ENCODE measurements at places on chromosomes 6 and 20. TPM values are rescaled to one million over a fixed set of nuclear protein-coding genes. Genes with fewer than 3 reads are reported as not detected.

Gene NOL7
- total RNA-seq, result 82.0 TPM

DNA sequence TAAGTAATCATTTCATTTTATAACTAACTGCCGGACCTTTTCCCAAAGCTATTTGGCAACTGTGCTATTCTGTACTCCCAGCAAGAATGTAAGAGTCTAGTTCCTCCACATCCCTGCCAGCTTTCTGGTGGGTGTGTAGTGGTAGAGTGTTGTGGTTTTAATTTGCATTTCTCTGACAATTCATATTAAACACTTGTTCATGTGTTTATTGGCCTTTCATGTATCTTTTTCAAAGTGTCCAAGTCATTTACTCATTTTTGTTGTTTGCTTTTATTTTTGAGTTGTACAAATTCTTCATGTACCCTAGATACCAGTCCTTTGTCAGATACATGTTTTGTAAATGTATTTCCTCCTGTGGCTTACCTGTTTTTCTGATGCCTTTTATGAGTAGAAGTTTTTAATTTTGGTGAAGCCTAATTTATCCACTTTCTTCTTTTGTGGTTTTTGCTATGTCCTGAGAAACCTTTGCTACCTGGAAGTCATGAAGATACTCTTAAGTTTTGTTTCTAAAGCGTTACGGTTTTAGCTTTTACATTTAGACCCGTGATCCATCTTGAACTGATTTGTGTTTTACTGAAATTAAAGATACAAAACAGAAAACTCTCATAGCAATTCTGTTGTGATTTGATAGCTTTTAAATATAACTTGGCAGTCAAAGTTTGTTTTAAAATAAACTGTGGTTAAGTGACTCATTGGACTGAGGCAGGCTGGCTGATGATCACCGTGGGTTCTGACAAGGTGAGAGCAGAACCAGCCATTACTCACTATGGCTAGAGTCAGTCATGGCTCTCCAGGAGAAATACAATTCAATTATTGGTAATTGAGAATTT is 8.0 kb downstream of the MYLIP start:
- peaks cover 73% of the 10 kb centered on the region for H3K4me1 ChIP-seq
- no peak overlapping the region for H3K4me3 ChIP-seq
- peaks cover 5% of the 10 kb centered on the region for H3K36me3 ChIP-seq

GRCh38 chr20:18832546-18833200 is 19.1 kb downstream of the SCP2D1 start:
- no peak overlapping the region for H3K4me3 ChIP-seq
- no peaks in the 10 kb centered on the region for H3K27me3 ChIP-seq
- H3K36me3 ChIP-seq, result no peaks in the 10 kb centered on the region
- no peak overlapping the region for H3K27ac ChIP-seq
- no peaks in the 10 kb centered on the region for H3K4me1 ChIP-seq

DNA sequence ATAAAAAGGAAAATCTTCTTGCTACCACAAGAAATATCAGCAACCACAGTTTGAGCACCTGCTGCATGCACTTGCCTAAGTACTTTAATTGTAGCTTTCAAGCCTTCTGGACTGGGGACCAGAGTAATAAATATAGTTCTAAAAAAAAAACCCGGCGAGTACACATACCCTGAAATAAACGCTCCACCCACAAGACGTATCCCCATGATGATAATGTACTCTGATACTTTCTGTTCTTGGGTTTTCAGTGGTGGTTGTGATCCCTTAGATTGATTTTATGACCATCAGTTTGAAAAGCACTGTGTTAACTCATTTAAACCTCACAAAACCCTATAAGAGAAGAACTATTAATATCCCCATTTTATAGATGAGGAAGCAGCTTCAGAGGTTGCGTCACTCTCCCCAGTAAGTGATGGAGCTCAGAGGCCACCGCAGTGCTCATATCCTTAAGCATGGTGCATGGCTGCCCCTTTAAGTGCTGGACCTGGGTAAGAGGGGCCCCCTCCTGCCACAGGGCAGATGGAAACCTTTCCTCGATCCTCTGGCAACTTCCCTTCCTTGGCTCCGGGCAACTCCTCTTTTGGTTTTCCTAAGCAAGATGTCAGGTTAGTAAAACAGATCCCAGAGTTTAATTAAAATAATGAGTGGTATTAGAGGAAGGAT is 67.3 kb downstream of the KCNB1 start:
- H3K36me3 ChIP-seq, result no peaks in the 10 kb centered on the region
- no peaks in the 10 kb centered on the region for H3K4me1 ChIP-seq
- DNase-seq, result no peak
- H3K27me3 ChIP-seq, result no peaks in the 10 kb centered on the region
- no peak overlapping the region for H3K27ac ChIP-seq

DNA sequence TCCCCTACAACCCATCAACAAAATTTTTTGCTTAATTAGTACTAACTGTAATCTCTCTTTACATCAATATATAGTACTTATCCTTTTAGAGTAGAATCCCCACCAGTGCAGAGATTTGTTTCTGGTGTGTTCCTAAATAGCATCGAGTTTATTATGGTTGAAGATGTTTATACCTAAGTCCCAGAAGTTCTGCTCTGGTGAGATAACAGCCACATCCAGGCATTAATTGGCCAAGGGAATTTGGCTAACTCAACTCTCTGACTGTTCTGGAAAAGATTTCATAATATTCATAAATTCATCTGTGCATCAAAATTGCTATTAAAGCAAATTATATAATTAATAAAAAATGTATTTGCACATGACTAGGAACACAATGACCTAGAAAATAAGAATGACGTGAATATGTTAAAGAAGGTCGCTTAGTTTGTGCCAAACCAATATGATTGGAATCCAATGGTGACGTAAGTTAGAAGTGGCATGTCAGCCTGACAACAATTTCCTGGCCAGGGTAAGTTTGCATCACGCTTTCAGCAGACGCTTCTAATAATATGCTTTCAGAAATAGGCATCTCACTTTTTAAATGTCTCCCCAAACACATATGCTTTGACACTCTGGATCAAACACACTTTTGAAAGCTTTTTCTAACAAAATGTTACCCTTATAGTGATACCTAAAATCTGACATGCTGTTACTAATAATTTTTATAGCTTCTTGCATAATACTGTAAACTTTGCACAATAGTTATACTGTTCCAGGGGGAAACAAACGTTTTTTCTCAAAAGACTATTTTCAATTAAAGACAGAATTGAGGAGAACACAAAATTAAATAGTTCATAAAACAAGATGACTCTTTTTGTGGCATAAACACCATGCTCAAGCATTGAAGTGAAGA is 236.7 kb downstream of the TENT5A start:
- no peak for DNase-seq
- no peak overlapping the region for H3K27ac ChIP-seq
- no peaks in the 10 kb centered on the region for H3K27me3 ChIP-seq

GRCh38 chr20:9015984-9016324 is 52.9 kb upstream of the PLCB4 start:
- no peaks in the 10 kb centered on the region for H3K36me3 ChIP-seq
- H3K4me1 ChIP-seq, result no peaks in the 10 kb centered on the region
- no peak for DNase-seq
- H3K4me3 ChIP-seq, result no peak overlapping the region
- H3K27ac ChIP-seq, result no peak overlapping the region

DNA sequence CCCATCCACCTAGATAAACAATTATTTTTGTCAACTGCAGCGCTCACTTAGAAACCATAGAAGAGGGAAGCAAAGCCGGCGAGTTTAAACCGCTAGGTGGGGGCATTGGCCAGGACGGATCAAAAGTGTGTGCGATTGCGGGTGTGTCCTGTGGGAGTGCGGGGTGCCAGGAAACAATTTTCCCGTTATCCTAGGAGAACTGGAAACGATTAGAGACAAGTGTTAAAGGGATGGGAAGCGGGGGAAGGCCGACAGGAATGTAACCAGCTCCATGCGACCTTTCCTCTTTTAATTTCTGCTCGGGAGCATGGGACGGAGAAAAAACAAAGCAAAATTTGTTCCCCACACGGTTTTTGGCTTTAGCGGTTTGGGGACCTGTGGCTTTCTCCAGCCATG is 2.8 kb upstream of the HTR1B start:
- H3K27me3 ChIP-seq, result peaks cover 37% of the 10 kb centered on the region
- DNase-seq, result peak; percentile 47
- H3K4me3 ChIP-seq, result peak overlapping the region; percentile 52
- H3K27ac ChIP-seq, result peak overlapping the region; percentile 7
- no peaks in the 10 kb centered on the region for H3K36me3 ChIP-seq

DNA sequence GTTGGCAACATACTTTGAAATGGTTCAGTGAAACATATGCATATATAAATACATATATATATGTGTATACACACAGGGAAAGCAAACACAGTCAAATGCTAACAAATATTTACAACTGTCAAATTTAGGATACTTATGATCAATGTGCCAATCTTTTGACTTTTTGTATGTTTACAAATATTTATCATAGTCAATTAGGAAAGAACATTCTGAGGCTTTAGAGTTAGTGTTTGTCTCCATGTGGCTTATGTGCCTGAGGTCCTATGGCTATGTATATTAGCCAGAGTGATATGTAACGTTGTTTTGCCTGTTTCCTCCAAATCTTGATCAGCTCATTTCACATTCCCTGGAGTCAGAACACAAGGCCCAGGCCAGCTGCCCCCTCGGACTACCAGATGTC is 126.5 kb upstream of the MAN1A1 start:
- no peaks in the 10 kb centered on the region for H3K27me3 ChIP-seq
- no peaks in the 10 kb centered on the region for H3K4me1 ChIP-seq

DNA sequence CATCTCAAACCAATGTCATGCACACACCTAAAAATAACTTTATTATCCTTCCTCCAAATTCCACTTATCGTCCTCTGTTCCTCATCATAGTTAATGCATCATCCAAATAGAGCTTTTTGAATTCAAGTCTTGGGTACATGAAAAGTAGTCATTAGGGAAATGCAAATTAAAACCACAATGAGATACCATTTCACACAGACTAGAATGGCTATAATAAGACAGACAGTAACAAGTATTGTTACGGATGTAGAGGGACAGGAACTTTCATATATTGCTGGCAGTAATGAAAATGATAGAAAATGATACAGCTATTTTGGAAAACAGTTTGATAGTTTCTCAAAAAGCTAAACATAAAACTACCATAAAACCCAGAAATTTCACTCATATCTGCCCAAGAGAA is 59.1 kb downstream of the FHL5 start:
- no peak overlapping the region for H3K4me3 ChIP-seq
- DNase-seq, result no peak
- no peaks in the 10 kb centered on the region for H3K36me3 ChIP-seq
- H3K4me1 ChIP-seq, result no peaks in the 10 kb centered on the region
- no peak overlapping the region for H3K27ac ChIP-seq

GRCh38 chr20:36549942-36550789 is 8.8 kb downstream of the MYL9 start:
- peaks cover 41% of the 10 kb centered on the region for H3K36me3 ChIP-seq
- no peak overlapping the region for H3K4me3 ChIP-seq
- no peaks in the 10 kb centered on the region for H3K27me3 ChIP-seq

- no peak for DNase-seq
- H3K36me3 ChIP-seq, result no peaks in the 10 kb centered on the region
- H3K27ac ChIP-seq, result no peak overlapping the region
- no peak overlapping the region for H3K4me3 ChIP-seq
Observed at GRCh38 chr6:155154158-155154830, 109.5 kb upstream of the CLDN20 start.

DNA sequence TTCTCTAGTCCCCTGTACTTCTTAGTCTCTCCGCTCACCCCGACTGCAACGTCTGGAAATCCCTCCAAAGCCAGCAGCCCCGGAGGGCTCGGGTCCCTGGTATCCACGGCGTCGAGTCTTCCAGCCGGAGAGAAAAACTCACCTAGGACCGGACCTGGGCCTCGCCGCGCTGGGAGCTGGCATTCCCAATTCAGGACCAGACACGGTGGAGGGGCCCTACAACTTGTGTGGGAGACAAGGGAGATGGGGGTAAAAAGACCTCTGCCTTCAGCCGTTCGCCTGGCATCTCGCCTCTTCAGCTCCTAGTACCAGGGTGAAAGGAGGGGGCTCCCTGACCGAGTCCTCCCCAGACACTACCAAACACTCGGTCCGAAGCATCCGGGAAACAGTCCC is 64.3 kb downstream of the GPX5 start:
- DNase-seq, result no peak
- H3K4me3 ChIP-seq, result no peak overlapping the region
- peaks cover 5% of the 10 kb centered on the region for H3K27me3 ChIP-seq
- no peak overlapping the region for H3K27ac ChIP-seq

DNA sequence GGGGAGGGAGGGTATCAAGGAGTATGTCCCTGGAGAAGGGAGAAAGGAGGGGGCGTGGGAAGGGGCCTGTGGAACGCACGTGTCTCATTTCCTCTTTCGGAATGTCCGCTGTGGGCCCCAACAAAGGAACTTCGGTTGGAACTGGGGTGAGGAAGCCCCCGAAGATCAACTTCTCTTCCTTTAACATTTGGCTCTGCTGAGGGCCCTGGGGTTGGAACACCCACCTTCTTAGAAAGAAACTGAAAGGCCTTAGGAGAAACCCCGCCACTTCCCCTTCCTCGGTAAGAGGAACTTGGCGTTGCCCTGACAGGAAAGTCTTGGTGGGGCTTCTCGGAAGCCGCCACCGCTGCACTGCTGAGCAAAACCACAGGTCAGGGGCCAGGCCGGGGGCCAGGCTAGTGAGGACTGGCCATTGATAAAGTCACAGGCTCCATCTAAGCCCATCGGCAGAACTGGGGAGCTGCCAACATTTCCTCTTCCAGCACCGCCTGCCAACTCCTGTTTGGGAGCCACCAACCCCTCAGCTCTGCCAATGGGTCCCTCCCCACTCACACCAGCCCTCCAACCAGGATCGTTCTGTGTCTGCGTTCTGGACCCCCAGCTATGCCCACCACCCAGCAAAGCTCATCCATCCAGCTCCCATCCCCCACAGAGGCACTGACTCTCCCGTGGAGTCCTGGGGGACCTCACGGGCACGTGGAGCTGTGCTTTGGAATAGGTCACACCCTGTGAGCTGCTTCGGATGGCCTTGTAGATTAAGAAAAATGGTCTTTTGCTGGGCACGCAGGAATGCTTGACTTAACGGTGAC is 44.8 kb downstream of the FGD2 start:
- peak overlapping the region; percentile 76 for H3K27ac ChIP-seq
- peak; percentile 86 for DNase-seq
- H3K4me1 ChIP-seq, result peaks cover 29% of the 10 kb centered on the region
- no peak overlapping the region for H3K4me3 ChIP-seq
